ENCODE measurements at places on chromosomes 3 and 15. TPM values are rescaled to one million over a fixed set of nuclear protein-coding genes. Genes with fewer than 3 reads are reported as not detected.
A peak's percentile ranks its signal among the peaks of the same experiment; 100 is the strongest.

- DNase-seq: no peak
- H3K4me1 ChIP-seq: no peaks in the 10 kb centered on the region
- H3K4me3 ChIP-seq: no peak overlapping the region
- no peak overlapping the region for H3K27ac ChIP-seq
Measured at GRCh38 chr3:129658110-129658843, 51.8 kb upstream of the PLXND1 start.

GRCh38 chr15:90838544-90838943 lies 29.8 kb upstream of the FURIN start:
- H3K36me3 ChIP-seq: no peaks in the 10 kb centered on the region
- H3K27me3 ChIP-seq: no peaks in the 10 kb centered on the region
- DNase-seq: no peak
- H3K27ac ChIP-seq: no peak overlapping the region
- peaks cover 46% of the 10 kb centered on the region for H3K4me1 ChIP-seq
- H3K4me3 ChIP-seq: peak overlapping the region; percentile 39

- H3K4me1 ChIP-seq: peaks cover 13% of the 10 kb centered on the region
- H3K27ac ChIP-seq: peak overlapping the region; percentile 3
- DNase-seq: no peak
- no peaks in the 10 kb centered on the region for H3K27me3 ChIP-seq
- no peak overlapping the region for H3K4me3 ChIP-seq
Measured at GRCh38 chr15:90376789-90377188, 11.3 kb upstream of the IQGAP1 start.

- H3K4me1 ChIP-seq: peaks cover 72% of the 10 kb centered on the region
- peaks cover under 1% of the 10 kb centered on the region for H3K36me3 ChIP-seq
Measured at GRCh38 chr3:195897081-195897852, 11.1 kb downstream of the TNK2 start.

GRCh38 chr3:153061938-153062528 lies 100.0 kb upstream of the RAP2B start:
- no peak overlapping the region for H3K4me3 ChIP-seq
- no peak for DNase-seq
- no peaks in the 10 kb centered on the region for H3K27me3 ChIP-seq
- H3K36me3 ChIP-seq: no peaks in the 10 kb centered on the region
- no peaks in the 10 kb centered on the region for H3K4me1 ChIP-seq

- H3K4me1 ChIP-seq: no peaks in the 10 kb centered on the region
- no peak overlapping the region for H3K4me3 ChIP-seq
- no peak for DNase-seq
- no peaks in the 10 kb centered on the region for H3K27me3 ChIP-seq
- no peaks in the 10 kb centered on the region for H3K36me3 ChIP-seq
Measured at GRCh38 chr3:52788890-52789745, 5.5 kb upstream of the ITIH3 start.

DNA sequence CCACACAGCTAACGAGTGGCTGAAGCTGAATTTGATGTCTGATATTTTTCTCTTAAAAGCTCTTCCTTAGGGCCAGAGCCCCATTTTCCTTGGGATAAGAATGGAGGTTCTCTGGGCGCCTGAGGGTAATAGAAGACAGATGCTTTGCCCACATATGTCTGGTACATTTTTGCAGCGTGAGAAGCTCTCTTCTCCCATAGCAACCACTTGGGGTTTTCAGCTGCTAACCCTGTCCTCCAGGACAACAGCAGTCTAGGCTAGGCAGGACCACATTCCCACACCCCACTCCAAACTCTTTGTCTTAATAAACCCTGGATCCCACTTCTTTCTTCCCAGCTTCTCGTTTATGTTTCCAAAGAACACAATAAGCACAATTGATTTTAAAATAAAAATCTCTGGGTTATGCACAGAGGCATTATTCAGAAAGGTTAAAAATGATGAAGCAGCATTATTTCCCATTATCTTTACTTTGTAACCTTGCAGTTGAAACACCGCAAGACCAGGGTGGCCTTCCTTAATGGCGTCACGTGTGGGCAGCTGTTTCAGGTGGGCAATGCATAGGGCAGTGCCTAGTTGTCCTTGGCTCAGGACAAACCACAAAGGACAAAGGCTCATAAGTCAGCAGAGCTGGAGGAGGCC lies 56.5 kb upstream of the NTRK3 start:
- H3K27me3 ChIP-seq: peaks cover 5% of the 10 kb centered on the region
- H3K27ac ChIP-seq: no peak overlapping the region
- DNase-seq: no peak
- no peak overlapping the region for H3K4me3 ChIP-seq

GRCh38 chr15:77024273-77025082 lies 29.6 kb downstream of the PSTPIP1 start:
- H3K27ac ChIP-seq: no peak overlapping the region
- H3K4me1 ChIP-seq: peaks cover 4% of the 10 kb centered on the region
- no peak overlapping the region for H3K4me3 ChIP-seq
- peak; percentile 74 for DNase-seq

GRCh38 chr3:192038726-192039125 lies 577.8 kb downstream of the PYDC2 start:
- no peak overlapping the region for H3K27ac ChIP-seq
- H3K4me1 ChIP-seq: no peaks in the 10 kb centered on the region

GRCh38 chr15:57941816-57942215 lies 123.7 kb downstream of the ALDH1A2 start:
- no peak overlapping the region for H3K4me3 ChIP-seq
- peaks cover 5% of the 10 kb centered on the region for H3K27me3 ChIP-seq
- DNase-seq: no peak
- H3K4me1 ChIP-seq: no peaks in the 10 kb centered on the region

DNA sequence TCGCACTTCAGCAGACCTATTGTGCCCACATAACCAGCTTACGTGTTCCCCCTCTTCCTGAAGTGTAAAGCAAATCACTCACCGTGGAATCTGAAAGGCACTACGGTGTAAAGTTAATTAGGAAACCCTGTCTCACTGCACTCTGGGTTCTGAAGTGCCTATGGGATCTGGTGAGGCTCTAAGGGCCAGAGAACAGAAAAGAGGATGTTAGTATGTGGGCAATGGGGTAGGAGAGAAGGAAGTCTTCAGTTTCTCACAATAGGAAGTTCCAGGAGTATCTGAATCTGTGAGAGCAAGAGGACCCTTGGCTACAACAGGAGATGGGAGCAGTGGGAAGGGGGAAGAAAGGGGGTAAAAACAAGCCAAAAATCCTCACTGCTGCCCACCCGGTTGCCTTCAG lies 71.4 kb downstream of the ITGB5 start:
- DNase-seq: no peak
- H3K4me1 ChIP-seq: no peaks in the 10 kb centered on the region
- H3K4me3 ChIP-seq: no peak overlapping the region
- H3K27ac ChIP-seq: no peak overlapping the region
- peaks cover 2% of the 10 kb centered on the region for H3K27me3 ChIP-seq

DNA sequence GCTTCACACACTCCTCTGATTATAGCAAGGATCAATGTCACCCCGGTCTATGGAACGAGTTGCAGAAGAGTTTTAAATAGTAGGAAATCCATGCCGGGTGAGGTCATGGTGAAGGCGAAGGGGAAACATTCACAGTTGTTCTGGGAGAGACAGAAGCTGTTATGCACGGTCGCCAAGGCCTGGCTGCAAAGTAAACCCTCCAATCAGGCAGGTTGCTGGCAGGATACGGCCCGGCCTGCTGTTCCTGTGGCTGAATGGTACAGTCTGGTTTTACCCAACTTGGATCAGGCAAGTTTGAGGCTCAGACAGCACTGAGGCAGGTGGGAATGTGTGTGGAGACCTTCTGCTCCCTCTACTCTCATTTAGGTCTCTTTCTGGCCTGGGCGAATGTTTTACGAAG lies 45.3 kb upstream of the ATP2B2 start:
- no peak overlapping the region for H3K27ac ChIP-seq
- H3K4me3 ChIP-seq: no peak overlapping the region
- H3K27me3 ChIP-seq: no peaks in the 10 kb centered on the region
- no peak for DNase-seq

DNA sequence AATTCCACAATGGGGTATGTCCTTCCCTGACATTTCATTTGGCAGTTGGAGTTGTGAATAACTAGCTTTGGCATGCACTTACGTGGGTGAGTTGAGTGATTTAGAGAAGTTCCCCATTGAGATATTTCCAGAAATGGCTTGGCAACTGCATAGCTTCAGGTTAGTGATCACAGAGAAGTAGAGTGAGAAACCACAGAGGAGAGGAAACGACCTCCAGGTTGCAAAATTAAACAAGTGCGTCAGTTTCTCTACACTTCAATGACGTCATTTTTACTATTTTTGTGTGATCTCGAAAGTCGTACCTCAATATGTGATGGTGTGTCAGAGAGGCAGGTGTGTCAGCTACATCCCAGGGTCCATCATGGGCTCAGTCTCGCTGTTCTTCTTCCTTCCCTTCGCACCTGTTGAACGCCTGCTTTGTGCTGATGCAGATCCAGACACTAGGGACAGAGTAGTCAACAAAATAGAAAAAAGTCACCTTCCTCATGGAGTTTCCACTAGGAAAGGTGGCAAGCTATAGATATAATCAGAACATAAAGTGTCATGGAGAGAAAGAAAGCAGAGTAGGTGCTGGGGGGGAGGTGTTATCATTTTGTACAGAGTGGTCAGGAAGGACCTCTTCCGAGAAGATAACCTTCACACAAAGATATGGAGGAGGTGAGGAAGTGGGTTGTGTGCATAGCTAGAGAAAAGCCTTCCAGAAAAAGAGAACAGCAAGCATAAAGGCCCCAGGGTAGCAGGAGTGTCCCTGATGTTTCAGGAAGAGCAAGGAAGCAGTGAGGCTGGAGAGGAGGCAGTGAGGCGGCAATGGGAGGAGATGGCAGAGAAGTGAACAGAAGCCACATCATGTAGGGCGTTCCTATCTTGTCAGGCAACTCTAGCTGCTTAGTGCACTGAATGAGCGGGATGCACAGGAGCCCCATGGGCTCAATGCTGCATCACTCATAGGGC lies 75.6 kb downstream of the MCTP2 start:
- H3K4me1 ChIP-seq: peaks cover 41% of the 10 kb centered on the region
- H3K4me3 ChIP-seq: no peak overlapping the region
- peak; percentile 86 for DNase-seq
- no peaks in the 10 kb centered on the region for H3K36me3 ChIP-seq
- H3K27me3 ChIP-seq: no peaks in the 10 kb centered on the region

- DNase-seq: no peak
- no peaks in the 10 kb centered on the region for H3K27me3 ChIP-seq
- no peak overlapping the region for H3K4me3 ChIP-seq
- peaks cover 10% of the 10 kb centered on the region for H3K36me3 ChIP-seq
- no peak overlapping the region for H3K27ac ChIP-seq
Measured at GRCh38 chr15:50944672-50945071, 36.2 kb downstream of the AP4E1 start.

GRCh38 chr3:79597709-79598108 lies 170.1 kb downstream of the ROBO1 start:
- H3K36me3 ChIP-seq: no peaks in the 10 kb centered on the region
- H3K4me3 ChIP-seq: no peak overlapping the region
- H3K4me1 ChIP-seq: no peaks in the 10 kb centered on the region
- no peaks in the 10 kb centered on the region for H3K27me3 ChIP-seq

GRCh38 chr15:59185725-59186124 lies 20.9 kb upstream of the LDHAL6B start:
- H3K27ac ChIP-seq: no peak overlapping the region
- H3K36me3 ChIP-seq: peaks cover 41% of the 10 kb centered on the region
- no peaks in the 10 kb centered on the region for H3K27me3 ChIP-seq

GRCh38 chr3:48276911-48277641 lies 36.2 kb downstream of the ZNF589 start:
- no peaks in the 10 kb centered on the region for H3K27me3 ChIP-seq
- no peak overlapping the region for H3K4me3 ChIP-seq
- no peak overlapping the region for H3K27ac ChIP-seq
- H3K36me3 ChIP-seq: no peaks in the 10 kb centered on the region
- DNase-seq: no peak
- no peaks in the 10 kb centered on the region for H3K4me1 ChIP-seq

- H3K27ac ChIP-seq: no peak overlapping the region
- no peak for DNase-seq
- no peak overlapping the region for H3K4me3 ChIP-seq
- H3K36me3 ChIP-seq: no peaks in the 10 kb centered on the region
- H3K4me1 ChIP-seq: no peaks in the 10 kb centered on the region
Measured at GRCh38 chr3:34396956-34397355, 598.5 kb downstream of the PDCD6IP start.

DNA sequence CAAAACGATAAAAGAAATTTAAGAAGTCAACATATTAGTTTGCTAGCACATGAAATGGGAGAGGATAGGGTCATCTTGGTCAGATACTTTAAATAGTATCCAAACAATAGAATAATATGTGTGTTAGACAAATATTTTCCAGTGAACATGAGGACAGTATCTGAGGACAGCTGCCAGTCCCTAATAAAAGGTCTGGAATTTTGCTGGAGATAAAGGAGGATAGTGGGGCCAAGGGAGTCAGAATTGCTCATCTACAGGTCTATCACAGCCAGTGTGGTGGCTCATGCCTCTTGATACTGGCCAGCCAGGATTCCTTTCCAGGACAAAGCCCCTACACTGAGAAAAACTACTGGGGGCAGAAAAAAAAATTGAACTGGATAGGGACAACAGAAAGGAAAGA lies 74.0 kb downstream of the HERC1 start:
- H3K36me3 ChIP-seq: peaks cover 30% of the 10 kb centered on the region
- H3K27me3 ChIP-seq: no peaks in the 10 kb centered on the region
- H3K27ac ChIP-seq: no peak overlapping the region
- DNase-seq: no peak
- no peak overlapping the region for H3K4me3 ChIP-seq

DNA sequence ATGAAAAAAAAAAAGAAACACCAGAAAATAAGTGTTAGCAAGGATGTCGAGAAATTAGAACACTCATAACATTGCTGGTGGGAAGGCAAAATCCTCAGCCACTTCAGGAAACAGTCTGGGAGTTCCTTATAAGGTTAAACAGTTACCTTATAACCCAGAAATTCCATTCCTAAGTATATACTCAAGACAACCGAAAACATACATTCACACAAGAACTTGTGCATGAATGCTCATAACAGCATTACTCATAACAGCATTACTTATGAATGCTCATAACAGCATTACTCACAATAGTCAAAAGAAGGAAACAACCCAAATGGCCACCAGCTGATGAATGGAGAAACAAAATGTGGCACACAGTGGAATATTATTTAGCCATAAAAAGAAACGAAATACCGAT lies 34.8 kb upstream of the DCP1A start:
- H3K4me3 ChIP-seq: no peak overlapping the region
- H3K27ac ChIP-seq: no peak overlapping the region
- H3K36me3 ChIP-seq: no peaks in the 10 kb centered on the region

Gene SAMD7
- polyA plus RNA-seq: not detected

Gene GCNT3
- polyA plus RNA-seq: not detected

Gene PLSCR2
- not detected for polyA plus RNA-seq

Gene AMOTL2
- not detected for polyA plus RNA-seq

Gene TTC21A
- polyA plus RNA-seq: 73.1 TPM
